Suppressor macrophage (primary cell): ENCODE measurements at places on chromosomes 3 and 15.

GRCh38 chr15:80904998-80905397 is 84.6 kb downstream of the MESD start:
- peak; percentile 12 for DNase-seq

DNA sequence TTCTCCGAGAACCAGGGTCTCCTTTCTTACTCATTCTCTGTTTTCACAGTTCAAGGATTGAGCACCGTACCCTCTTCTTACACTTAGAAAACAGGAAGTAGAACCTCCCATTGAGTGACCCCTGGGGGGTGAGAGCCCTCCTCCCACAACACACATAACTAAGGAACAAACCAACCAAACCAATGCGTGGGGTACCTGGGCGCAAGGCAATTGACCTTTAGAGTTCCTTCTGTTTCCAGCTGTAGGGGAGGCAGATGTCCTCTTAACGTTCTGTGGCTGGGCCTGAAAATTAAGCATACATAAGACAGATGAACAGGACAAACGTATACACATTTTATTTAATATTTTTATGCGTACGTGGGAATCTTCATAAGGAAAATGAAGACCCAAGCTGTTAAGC is 33.5 kb upstream of the TIMP4 start:
- DNase-seq = peak; percentile 34

- DNase-seq = no peak
Measured at GRCh38 chr3:158453865-158454264, 117.1 kb upstream of the MLF1 start.

- no peak for DNase-seq
Measured at GRCh38 chr15:78149805-78150751, 916 bp downstream of the IDH3A start.

- DNase-seq = no peak
Measured at GRCh38 chr15:29756358-29757267, 65.7 kb downstream of the TJP1 start.

DNA sequence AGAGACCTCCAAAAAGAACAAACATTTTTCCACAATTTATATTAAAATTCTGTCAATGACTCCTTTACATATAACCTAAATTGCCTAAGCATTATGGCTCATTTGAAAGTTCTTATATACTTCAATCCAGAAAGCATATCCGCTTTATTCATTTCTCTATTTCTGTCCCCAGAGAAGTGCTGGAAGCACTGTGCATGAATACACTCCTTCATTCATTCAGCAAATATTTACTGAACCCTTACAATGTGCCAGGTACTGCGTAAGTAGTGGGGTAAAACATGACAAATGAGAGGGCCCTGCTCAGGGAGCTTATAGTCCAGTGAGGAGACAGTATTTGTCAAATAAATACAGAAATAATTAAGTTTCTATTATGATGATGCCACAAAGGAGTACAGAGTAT is 3.3 kb downstream of the PDCD10 start:
- DNase-seq = no peak

- DNase-seq = no peak
Measured at GRCh38 chr3:48268381-48268935, 27.6 kb downstream of the ZNF589 start.

DNA sequence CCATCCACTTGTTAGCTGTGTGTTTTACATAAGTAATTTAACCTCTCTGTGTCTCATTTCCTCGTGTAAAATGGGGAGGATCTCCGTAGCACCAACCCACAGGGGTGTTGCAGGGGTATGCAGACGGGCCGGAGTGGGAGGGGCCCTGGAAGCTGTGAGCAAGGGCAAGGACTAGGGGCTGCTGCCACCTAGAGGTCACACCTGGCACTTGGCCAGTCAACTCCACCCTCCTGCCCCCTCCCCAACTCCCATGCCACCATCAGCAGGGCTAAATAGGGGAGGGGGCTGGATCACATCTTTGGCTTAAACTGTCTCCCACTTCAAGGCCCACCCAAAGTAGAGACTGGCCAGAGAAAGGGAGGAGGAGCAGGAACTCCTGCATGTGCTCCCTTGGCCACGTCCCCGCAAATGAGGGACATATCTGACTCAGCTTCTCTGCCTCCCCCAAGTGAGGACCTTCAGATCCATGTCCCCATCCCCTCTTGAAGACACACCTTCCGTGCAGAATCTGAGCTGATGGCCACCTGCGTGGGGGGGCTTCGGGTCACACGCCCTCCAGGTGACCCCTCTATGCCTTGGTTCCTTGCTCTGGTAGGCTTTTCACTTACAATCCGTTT is 2.6 kb downstream of the CCDC9B start:
- DNase-seq = peak; percentile 92

GRCh38 chr3:184448321-184449160 is 68.7 kb downstream of the CHRD start:
- no peak for DNase-seq

DNA sequence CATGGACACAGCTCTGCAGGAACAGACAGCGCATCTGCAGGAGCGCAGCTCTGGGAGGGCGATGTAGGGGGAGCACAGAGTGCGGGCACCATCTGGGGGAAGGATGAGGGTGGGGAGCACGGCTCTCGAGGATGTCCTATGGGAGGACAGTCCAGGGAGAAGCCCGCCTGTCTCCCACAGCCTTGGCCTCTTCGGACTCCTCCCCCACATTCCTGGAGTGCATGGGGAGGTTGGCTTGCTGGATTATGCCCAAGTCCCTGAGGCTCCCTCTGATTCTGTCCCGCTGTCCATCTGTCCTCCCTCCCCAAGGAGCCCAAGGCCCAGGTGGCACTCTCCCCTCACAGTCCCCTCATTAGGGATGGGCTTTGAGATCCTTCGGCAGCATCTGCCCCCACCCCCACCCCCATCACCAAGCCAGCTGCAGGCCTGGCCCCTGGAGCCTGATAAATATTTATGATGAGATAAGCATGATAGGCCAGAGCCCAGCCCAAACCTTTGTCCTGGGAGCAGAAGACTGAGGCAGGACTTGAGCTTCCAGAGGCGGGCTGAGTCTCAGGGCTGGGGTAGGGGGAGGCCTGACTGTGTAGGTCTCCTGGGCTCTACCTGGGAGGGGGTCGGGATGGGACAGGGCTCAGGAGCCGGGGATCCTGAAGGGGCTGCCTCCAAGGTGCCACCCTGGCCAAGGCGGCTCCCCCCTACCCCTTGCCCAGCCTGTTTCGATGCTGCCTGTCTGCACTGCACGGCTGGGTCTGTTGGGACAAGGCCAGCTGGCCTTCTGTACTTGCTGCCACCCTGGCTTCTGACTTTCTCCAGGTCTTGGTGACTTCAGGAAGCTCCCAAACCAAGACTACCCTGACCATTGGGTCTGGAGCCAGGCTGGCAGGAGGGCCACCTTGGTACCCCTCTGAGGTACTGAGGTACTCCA is 28.6 kb upstream of the SEMA3F start:
- DNase-seq = no peak

DNA sequence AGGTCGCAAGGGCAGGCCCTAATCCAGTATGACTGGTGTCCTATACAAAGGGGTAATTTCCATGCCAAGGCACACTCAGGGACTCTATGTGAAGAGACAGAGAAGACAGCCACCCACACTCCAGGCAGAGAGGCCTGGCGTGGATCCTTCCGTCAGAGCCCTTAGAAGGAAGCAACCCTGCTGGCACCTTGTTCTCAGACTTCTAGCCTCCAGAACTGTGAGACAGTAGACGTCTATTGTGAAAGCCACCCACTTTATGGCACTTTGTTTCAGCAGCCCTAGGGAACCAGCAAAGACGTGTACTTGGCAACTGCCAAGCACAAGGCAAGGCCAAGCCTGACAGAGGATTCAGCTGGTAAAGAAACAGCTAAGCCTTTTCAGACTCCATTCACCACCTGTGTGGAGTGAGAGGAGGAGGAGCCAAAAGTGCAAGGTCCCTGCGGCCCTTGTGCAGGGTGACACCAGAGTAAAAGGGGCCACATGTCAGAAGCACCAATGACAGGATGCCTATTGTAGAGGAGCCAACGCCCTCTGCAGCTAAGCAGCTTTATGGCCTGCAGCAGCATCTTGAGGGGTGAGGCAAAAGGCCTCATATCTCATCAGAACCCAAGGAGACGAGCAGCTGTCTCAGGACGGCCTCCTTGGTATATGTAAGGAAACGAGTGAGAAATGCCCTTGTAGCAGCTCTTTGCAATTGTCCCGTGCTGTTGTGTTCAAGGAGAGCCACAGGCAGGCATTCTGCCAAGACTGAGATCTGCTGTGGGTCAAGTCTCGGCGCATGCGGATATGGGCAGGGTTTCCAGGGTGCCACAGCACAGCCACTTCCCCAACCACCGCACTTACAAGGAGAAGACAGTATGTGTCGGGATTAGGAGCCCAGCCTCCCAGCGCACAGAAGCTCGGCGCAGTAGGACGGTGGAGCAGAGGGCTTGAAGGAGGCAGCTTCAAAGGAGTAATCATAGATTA is 121.5 kb upstream of the LIPC start:
- DNase-seq = peak; percentile 47

- DNase-seq = peak; percentile 96
Measured at GRCh38 chr3:196739671-196740480, at the start of gene PAK2. PAK2 (plus strand) TSS chr3:196739857; CDS start chr3:196782647, 42,790 bp downstream.

- DNase-seq = no peak
Measured at GRCh38 chr3:114365909-114366308, 72.1 kb downstream of the TIGIT start.

GRCh38 chr3:141250342-141250741 is 18.7 kb downstream of the PXYLP1 start:
- DNase-seq = no peak

DNA sequence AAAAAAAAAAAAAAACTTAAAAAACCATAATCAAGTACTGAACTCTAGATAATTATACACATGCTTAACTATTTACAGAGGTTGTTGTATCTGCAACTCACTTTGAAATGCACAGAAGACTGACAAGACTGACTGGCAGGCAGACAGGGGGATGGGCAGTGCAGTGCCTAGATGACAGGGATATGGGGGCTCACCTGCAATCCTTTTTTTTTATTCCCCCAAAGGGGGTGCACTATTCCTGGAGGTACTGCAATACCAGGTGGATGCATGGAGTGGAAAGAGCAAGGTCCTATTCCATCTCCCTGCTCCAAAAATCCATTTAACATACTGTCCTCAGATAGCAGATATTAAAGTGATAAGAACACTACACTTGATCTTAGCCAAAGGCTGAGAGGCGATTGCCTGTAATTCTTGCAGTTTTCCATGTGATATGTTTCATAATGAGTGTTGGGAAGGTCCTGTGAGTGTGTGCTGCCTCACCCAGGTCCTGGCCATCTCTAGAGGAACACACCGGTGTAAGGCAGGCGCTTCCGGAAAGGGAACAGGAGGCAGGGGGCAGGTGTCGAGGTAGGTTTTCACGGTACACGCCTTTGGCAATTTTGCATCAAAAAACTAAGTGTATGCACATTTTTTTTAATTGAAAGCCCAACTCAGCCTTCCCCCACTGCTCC is 22.7 kb downstream of the SEC61A1 start:
- DNase-seq = peak; percentile 38

DNA sequence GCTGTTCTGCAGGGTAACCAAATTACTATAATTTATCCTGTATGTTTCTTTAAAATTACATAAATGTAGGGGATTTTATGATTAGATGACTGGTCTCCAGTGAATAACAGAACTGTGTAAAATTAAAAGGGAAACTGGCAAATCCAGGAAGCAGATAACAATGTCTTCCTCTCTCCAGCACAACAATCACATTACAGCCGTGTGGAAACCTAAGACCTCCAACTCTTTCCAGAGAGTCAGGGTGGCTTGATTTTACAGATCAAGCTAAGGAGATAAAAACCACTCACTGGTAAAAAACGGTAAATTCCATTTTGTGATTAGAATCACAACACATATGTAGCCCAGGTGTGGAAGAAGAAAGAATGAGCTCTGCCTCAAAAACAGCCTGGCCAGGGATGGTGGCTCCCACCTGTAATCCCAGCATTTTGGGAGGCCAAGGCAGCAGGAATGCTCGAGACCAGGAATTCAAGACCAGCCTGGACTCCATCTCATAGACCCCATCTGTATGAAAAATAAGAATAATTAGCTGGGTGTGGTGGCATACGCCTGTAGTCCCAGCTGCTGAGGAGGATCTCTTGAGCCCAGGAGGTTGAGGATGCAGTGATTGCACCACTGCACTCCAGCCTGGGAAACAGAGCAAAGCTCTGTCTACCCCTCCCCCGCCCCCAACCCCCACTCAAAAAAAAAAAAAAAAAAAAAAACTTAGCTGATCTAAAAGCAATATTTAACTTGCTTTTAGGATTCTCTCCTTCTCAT is 29.0 kb downstream of the IL17RD start:
- no peak for DNase-seq

DNA sequence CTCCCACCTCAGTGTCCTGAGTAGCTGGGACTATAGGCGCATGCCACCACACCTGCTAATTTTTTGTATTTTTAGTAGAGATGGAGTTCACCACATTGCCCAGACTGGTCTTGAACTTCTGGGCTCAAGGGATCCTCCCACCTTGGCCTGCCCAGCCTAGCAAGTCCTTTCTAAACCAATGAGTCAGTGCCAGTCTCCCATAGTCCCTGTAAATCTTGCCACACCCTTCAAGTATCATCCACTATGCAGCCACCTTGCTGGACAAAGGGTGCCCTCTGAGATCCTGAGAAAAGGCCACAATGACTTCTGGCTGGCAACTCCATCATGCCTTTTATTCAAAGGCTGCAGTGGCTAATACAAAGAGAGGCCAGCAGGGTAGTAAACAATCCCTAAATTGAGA is 184.0 kb downstream of the ABHD5 start:
- no peak for DNase-seq

GRCh38 chr3:98900265-98901118 is 1.0 kb downstream of the DCBLD2 start:
- DNase-seq = no peak
